ENCODE measurements at places on chromosomes 7 and 10.

DNA sequence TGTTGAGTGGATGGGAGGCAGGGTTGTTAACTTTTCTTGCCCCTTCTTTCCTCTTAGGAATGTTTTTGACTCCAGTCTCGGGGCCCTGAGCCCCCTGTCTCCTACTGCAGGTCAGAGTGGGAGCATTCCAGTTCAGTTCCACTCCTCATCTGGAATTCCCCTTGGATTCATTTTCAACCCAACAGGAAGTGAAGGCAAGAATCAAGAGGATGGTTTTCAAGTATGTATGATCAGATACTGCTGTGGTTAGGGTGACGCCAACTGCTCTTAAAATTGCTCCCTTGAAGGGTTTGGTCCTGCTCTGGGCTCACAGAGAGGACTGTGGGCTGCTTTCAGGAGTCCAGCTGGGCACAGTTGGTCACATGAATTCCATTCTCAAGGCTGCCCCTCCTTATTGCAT lies 22.0 kb downstream of the VWA2 start:
- DNase-seq: peak; percentile 49

DNA sequence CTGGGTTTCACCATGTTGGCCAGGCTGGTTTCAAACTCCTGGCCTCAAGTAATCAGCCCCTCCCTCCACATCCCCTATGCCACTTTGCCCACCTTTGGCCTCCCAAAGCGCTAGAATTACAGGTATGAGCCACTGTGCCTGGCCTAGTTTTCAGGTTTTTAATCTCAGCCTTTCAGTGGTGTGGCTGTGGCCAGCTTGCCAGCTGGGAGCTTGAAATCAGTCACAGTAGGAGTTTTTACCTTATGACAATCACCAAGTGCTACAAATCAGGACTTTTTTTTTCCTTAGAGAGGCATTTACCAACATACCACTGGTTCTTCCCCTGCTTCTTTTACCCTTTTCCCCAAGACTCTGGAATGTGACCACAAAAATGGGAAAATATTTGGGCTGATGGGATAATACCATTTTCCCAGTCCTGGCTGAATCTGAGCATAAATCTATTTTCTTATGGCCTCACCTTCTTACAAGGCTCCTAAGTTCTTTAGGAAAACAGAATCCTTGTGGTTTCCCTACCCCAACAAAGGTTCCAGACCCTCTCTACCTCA lies 6.2 kb downstream of the STEAP4 start:
- DNase-seq: no peak

- DNase-seq: no peak
Measured at GRCh38 chr7:127525866-127526480, 59.4 kb downstream of the GCC1 start.

- DNase-seq: no peak
Measured at GRCh38 chr10:38007551-38007950, 2.9 kb upstream of the ZNF33A start.

- no peak for DNase-seq
Measured at GRCh38 chr10:43227911-43228782, 38.7 kb downstream of the RASGEF1A start.

DNA sequence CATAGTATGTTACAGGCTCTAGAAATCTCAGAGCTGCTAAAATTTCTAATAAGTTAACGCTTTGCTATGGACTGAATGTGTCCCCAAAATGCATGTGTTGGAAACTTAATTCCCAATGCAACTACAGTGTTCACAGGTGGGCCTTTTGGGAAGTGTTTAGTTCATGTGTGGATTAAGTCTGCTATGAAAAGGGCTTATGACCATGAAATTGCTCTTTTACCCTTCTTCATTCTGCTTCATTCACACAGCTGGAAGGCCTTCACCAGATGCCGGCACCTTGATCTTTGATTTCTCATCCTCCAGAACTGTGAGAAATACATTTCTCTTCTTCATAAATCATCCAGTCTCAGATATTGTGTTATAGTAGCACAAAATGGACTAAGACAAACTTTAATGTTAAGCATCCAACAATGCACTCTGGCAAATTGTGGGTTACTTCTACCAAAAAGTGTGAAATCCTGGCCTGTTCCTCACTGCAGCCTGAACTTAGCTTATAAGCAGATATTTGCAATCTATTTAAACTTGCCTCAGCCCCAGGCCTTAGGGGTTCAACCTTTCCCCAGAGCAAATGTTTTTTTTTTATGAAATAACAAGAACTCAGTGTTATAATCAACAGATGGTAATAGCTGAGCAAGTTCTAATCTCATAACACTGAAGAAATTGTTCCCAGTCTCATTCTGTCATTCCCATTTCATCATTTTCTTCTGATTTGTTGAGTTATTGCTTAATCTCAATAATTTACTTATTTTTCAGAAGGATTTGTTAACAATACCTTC lies 523.6 kb downstream of the KIF20B start:
- no peak for DNase-seq

DNA sequence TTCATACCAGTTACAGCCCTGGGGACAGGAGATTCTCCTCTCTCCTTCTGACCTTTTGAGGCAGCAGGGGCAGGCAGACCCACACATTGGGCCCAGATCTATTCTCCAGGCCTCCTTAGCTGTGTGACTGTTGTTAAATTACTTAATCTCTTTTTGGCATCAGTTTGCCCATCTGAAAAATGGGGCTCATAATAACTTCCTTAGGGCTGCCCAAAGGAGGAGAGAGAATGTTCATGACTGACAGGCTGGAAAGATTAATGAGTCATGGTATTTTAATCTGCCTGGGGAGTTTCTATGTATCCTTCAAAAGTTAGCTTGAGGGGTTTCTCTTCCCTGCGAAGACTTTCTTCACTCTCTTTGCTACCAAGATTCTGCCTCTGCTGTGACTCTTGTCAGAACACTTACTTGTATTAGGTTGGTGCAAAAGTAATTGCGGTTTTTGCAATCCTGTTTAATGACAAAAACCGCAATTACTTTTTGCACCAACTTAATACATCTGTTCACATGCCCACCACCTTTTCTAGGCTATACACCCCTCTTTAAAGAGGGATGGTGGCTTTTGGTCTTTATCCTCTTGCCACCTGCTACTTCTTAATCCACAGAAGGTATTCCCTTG lies 83.4 kb downstream of the ARID5B start:
- DNase-seq: no peak

DNA sequence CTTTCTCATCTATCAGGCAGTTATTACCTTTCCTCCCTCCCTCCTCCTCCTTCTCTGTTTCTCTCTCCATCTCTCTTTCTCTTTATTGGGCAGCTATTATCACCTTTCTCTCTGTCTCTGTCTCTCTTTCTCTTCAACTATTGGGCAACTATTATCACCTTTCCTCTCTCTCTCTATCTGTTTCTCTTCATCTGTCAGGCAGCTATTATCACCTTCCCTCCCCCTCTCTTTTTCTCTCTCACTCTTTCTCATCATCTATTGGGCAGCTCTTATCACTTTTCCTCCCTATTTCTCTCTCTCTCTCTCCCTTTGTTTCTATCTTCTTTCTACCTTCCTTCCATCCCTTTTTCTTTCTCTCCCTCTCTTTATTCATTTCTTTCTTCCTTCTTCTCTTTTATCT lies 1.2 kb downstream of the DMBT1 start:
- DNase-seq: no peak

DNA sequence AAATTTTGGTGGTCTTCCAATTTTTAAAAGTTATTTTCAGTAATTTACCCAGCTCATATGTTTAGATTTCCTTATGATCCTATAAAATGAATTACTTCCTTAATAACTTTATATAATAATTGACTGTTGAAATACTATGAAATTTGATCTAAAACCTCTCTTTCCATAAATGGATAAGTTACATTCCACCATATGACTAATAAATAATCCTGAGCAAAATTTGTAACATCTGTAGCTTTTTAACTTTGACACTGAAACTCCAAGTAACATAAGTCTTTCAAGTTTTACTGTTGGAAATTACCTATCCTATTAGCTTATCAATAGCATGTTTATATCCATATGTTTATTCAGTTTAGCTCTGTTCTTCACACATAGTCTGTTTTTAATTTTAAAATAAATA lies 85.3 kb downstream of the HECTD2 start:
- DNase-seq: no peak

Data from HFF-Myc (cell line).